ENCODE measurements at places on chromosomes 16 and 17. TPM values are rescaled to one million over a fixed set of nuclear protein-coding genes. Genes with fewer than 3 reads are reported as not detected.
A peak's percentile ranks its signal among the peaks of the same experiment; 100 is the strongest.

The AOC2 gene
- total RNA-seq = 2.4 TPM

The HS3ST4 gene
- not detected for total RNA-seq

The GSDMA gene
- total RNA-seq = not detected

The ASIC2 gene
- total RNA-seq = not detected

The MMD gene
- 16.0 TPM for total RNA-seq

The PIGQ gene
- total RNA-seq = 50.1 TPM

The FBXW10 gene
- total RNA-seq = 0.11 TPM

The MYH13 gene
- not detected for total RNA-seq

The SOX15 gene
- total RNA-seq = 0.31 TPM

The KRT9 gene
- total RNA-seq = not detected

The CSH1 gene
- total RNA-seq = not detected

The GJD3 gene
- total RNA-seq = 0.24 TPM

GRCh38 chr17:7208027-7208571, 11.5 kb downstream of the DLG4 start:
- no peak for DNase-seq

GRCh38 chr17:42773290-42774035, at the start of gene VPS25:
Gene VPS25, plus strand, starts transcription at chr17:42773449. Its CDS starts 27 bp downstream, at chr17:42773476.
- DNase-seq = peak; percentile 84

GRCh38 chr16:71895679-71896365, 491 bp downstream of the IST1 start:
- peak; percentile 19 for DNase-seq

GRCh38 chr16:31568577-31569359, 41.1 kb downstream of the AHSP start:
- DNase-seq = no peak

- no peak for DNase-seq
Observed at GRCh38 chr17:72766761-72767356, 325.6 kb downstream of the SLC39A11 start.

DNA sequence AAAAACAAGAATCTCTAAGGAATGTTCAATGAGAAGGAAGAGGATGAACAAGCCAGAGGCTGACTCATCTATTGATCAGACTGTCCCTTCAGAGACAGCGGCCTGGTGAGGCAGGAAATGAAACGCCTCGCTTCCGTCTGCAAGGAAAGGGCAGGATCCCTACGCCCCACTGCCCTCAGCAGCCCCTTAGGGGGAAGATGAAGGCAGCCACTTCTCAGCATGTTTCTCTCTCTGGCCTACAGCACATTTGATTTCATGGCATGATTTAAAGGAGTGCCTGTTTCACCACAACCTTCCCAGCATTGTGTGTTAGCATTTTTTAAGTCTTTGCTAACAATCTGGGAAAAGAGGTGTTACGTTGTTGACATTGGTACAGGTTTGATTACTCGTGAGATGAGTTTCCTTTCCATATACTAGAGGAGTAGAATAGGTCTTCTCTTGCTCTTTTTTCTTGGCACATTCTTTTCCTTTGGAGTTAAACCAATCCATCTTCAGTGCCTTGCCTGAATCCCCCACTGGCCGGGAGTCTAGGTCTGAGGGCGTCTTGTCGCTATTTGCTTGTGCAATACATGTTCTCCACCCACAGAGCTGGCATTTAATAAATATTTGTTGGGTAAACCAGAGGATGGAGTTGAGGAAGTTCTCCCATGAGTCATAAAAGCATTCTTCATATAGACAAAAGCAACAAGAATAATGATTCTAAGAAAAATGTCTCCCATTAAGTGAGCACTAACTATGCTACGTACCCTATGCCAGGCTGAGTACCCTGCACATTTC, 47.4 kb downstream of the RBFOX3 start:
- DNase-seq = no peak

GRCh38 chr17:72030067-72030899, 90.5 kb upstream of the SOX9 start:
- DNase-seq = peak; percentile 6

DNA sequence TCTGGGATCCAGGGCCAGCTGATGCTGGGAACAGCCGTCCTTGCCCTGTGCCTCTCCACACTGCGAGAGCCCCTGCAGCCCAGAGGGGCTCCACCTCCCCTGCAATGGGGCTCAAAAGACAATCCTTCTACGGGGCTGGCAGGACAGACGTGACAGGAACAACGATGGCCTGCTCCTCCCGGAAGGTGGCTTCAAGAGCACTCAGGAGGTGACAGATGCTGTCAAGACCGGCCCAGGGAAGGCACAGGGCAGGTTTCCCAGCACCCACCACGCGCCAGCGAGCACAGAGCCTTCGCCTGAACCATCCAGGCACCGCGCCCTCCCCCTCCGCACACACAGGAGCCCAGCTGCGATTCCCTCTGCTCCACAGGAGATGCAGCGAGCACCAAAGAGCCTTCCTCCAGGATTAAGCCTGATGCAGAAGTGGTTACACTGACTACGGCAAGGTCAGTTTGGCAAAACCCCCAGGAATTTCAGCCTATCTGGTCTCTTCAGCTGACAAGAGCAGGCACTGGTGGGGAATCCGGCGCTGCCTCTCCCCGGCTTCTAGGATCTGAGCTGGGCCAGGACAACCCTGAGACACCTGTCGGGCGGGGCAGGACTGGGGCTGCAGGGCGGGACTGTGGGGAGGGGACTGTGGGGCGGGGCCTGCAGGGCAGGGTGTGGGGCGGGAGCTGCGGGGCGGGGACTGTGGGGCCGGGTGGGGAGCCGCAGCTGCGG, 103.4 kb downstream of the ZNF778 start:
- no peak for DNase-seq

- DNase-seq = no peak
Observed at GRCh38 chr16:11452746-11453389, 107.6 kb downstream of the RMI2 start.

- DNase-seq = no peak
Observed at GRCh38 chr16:1953734-1954133, 755 bp downstream of the RPL3L start.

DNA sequence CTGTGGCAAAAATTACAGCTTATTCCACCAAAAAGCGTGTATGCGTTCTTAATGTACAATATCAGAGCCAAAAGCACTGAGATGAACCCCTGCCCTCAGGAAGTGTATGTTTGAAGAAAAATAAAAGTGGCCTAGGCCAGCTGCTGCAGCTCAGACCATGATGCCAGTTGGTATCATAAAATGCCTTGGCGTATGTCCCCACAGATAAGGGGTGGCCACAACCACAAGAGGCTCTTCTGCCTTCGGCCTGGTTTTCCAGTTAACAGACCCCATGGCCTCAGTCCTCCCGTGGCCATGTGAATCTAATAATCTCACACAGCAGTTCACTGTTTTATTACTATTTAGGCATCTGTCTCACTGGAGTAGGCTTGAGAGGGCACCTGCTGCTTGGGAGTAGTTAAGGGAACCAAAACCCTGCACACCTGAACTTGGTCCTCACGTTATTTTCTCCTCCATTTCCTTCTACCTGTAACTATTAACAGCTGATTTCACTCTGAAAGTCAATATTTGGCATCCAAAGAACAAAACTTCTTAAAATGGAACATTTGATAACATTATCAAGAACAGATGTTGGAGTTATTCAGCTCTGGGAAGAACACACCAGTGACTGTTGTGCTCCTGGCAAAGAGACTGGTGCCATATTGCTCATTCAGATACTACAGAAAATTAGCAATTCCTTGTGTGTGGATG, 34.8 kb upstream of the ERN1 start:
- no peak for DNase-seq

- no peak for DNase-seq
Observed at GRCh38 chr16:13158427-13158826, 257.0 kb downstream of the SHISA9 start.

GRCh38 chr17:33888455-33888854, 366.6 kb upstream of the CCL2 start:
- no peak for DNase-seq

DNA sequence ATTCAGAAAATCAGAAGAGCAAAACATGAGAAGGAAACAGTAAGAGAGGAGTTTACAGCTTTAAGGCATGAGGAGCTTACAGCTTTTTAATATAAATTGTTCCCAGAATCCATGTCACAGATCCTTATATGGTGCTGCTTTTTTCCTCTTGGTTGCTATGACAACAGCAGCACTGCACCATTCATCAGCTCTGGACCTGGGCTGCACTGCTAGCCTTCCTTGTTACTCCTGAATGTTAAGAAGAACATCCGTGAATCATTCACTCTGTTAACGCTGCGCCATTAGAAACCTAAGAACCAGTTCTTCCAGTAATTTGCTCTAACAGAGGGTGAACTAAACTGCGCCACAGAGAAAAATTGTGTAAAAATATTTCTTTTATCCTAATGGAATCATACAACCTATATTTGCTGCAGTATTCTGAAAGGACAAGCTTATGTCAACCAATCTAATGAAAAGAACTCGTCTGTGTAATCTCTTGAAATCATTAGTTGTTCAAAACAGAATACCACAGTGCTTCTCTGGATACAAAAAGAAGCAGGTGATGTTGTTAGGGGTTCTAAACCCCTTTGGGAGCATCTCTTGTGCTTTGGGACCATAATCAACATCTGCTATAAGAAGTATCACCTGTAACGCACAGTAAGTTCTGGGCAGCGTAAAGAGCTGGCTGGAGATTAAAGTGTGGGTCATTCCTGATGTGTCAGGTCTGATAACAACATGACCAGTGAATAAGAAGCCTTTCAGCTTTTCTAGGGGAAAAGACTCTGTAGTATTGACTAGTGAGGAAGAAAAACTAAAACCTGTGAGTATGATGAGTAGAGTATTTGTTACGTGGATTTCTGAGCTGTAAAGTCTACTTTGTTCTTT, 151.2 kb downstream of the TANC2 start:
- no peak for DNase-seq

DNA sequence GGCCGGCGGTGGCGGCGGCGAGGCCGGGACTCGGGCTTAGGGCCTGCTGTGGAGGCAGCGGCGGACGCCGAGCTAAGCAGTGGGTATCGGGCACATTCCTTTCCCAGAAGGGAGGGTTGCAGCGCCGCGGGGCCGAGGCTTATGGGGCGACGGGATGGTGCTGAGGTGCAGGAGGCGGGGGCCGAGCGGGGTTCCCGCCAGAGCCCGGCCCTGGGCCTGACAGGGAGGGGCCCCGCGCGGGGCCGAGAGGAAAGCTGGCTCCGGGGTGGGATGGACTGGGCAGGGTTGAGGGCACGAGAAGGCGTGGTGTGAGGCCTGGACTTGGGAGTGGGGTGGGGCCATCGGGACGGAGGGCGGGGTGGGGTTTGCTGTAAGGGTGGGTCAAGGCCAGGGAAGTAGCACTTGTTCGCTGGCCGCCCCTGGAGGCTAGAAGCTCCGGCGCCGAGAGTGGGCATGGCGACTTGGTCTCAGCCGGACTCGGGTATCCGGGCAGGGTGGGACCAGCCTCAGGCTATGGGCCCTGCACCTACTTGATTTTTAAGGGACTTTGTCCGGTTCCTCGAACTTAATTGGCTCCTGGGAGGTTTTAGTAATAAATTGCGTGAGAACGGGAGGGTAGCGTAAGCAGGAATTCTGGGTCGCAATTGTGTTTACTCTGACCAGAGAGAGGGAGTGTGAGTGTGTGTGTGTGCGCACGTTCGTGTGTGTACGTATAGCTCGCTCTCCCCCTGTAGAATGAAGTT, 396 bp downstream of the NFE2L1 start:
- DNase-seq = peak; percentile 35

DNA sequence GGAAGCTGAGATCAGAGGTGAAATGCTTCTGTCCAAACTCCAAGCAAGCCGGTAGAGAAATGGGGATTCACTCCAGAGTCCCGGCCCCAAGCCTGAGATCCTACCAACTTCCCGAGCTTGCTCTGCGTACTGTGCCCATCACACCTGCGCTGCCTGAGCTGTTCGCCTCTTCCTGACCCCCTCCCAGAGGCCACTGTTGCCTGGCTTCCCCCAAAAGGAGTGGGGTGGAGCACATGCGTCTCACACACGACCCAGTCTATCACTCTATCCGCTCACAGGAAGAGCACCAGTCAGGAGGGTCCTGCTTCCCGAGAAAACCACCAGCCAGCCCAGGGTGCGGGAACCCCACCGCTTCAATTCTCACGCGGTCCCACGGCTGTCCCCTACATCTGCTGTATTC, 13.5 kb upstream of the C16orf95 start:
- DNase-seq = no peak

- DNase-seq = no peak
Observed at GRCh38 chr17:3546997-3547396, 10.6 kb downstream of the TRPV3 start.

GRCh38 chr16:15653227-15653626, 3.2 kb downstream of the NDE1 start:
- DNase-seq = no peak

DNA sequence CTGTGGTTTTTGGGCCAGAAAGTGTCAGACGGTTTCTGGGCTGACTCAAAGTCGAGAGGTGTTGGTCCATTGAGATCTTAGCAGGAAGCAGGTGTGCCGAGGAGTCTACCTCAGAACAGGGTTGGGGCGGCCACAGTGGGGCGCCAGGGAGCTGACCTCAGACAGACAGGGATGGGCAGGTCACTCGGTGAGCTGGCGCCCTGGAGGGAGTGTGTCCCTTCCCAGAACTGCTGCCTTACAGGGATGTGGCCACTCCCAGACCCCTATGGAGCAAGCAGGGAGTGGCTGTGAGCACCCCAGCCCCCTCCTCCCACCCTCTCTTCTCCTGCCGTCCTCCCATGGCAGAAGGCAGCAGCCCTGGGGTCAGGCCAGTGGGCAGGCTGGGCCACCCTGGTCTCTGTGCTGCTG, 14.0 kb upstream of the DPEP1 start:
- DNase-seq = no peak

DNA sequence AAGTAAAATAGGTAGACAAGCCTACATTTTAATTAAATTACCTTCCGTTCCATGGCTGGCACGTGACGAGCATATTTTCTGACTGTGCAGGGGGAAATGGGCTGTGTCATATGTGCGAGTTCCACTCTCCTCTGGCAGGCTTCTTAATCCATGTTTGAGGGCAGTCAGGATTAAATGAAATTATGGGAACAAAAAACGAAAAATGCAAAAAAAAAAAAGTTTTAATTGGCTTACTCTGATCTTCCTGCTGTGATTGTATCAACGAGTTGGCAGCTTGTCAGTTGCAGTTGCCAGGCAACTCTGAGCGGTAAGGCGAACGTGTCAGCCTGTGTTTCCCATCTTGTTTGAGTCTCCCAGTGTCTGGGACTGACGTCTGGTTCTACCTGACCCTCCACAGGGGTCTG, 302.9 kb upstream of the XYLT1 start:
- no peak for DNase-seq

GRCh38 chr17:54971147-54971546, 2.6 kb downstream of the STXBP4 start:
- no peak for DNase-seq

GRCh38 chr16:86901483-86901882, 323.1 kb downstream of the FOXL1 start:
- no peak for DNase-seq

- no peak for DNase-seq
Observed at GRCh38 chr17:78493450-78493849, 83.7 kb downstream of the DNAH17 start.

DNA sequence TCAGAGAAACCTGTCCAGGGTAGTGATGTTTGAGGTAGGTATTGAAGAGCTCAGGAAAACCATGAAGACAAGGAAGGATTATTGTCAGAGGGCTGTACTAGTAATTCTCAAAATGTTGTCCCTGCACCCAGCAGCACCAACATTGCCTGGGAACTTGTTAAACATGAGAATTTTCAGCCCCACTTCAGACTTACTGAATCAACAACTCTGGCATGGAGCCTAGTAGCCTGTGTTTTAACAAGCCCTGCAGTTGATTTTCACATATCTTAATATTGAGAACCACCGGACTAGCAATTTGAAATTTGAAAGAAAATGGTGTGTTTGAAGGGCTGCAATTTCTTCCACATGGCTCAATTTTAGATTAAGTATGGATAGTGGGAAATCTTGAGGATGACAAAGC, 2.8 kb upstream of the KIF2B start:
- no peak for DNase-seq
